ENCODE measurements at places on chromosomes 5 and 9.

DNA sequence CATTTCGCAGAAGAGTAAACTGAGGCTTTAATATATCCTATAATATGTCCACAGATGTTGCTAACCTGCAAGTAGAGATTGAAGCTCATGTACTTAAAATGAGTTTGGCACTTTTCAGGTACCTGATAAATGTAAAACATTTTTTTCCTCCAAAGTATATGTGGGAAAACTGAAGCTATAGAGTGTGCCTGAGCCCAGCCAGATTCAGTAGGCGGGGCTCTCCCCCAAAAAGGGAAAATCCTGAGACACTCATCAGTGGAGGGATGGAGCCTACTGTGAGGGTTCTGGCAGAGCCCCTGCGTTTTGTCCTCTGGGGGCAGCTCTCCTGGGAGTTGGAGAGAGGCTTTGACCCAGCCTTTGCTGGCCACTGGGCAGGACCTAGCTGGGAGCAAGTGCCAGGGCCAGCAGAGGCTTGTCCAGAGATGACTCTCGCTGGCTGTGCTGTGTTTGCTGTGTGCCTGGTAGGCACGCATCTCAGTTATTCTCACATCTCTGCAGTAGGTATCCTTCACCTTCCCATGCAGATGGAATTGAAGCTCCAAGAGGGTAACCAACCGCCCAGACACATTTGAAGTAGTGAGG, 81.1 kb upstream of the SPRY4 start:
- no peak for DNase-seq

DNA sequence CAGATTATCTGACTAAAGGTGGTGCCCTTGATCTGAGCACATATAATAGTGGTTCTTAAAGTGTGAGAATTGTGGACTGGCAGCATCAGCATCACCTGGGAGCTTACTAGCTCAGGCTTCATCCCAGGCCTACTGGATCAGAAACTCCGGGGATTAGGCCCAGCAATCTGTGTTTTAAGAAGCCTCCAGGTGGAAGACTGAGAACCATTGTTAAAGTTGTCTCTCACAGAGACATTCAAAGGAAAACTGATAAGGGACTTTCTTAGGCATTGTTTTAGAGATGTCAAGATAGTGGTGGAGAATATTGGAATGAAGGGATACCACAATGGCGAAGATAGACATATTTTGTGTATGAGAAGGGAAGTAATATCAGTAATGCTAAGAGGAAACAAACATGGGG, 59.5 kb downstream of the STX17 start:
- DNase-seq, result no peak

DNA sequence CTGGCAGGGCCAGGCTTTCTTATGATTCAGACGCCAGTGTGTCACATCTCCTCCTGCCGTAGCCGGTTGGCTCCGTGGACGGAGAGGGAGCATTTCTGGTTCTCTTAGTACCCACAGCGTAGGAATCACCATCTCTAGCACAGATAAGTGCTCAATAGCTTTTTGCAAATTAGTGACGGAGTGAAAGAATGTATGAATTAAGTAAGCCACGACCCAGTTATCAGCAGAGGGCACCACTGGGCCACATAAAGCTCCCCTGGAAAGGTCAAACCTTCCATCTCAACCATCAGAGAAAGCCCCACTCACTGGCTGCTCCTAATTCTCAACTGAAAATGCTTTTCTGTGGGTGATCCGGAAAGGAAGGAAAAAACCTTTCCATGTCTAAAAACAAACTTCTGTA, 317.0 kb upstream of the ADCY2 start:
- no peak for DNase-seq

DNA sequence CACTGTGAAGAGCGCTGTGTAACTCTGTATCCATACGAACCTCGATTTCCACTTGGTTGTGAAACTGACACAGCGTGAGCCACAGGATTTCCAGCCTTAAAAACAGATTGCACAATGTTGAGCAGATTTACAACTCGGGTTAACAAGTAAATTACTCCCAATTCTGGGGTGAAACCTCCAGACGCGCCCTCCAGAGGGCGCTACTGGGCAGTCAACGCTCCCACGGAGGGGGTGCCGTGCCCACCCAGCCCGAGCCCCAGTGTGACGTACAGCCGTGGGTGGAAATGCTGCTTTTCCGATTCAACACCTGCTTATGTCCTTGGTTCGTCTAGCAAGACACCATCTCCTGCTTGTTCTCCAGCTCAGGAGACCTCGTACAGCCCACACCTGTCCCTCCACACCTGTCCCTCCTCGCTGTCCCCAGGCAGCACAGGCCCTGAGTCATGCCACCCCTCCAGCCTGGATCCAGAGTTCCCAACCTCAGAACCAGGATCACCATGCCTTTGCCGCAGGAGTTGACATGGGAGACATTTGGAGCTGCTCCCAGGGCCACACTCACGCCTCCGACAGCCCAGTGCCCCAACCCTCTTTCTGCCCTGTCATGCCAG, 34.4 kb upstream of the SLC6A3 start:
- no peak for DNase-seq

GRCh38 chr5:169126481-169127021, 174.4 kb downstream of the SLIT3 start:
- DNase-seq, result no peak

GRCh38 chr5:68711293-68712200, 382.3 kb upstream of the SLC30A5 start:
- no peak for DNase-seq

DNA sequence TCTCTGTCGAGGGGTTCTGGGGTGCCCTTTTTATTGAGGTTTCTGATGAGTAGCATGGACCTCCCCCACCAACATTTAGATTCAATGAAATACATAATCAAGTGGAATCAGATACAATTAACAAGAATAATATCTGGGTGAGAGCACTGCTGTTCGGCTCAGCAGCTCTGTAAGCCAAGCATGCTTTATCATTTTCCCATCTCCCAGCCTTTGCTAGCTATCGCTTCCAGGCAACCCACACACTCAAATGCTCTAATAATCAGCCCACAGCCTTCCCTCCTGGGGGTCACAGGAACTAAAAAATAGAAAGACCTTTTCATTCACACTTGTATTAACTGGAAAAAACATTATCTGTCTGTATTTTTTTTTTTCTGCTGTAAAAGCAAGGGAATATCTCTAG, 8.9 kb downstream of the PLPPR1 start:
- DNase-seq, result no peak

DNA sequence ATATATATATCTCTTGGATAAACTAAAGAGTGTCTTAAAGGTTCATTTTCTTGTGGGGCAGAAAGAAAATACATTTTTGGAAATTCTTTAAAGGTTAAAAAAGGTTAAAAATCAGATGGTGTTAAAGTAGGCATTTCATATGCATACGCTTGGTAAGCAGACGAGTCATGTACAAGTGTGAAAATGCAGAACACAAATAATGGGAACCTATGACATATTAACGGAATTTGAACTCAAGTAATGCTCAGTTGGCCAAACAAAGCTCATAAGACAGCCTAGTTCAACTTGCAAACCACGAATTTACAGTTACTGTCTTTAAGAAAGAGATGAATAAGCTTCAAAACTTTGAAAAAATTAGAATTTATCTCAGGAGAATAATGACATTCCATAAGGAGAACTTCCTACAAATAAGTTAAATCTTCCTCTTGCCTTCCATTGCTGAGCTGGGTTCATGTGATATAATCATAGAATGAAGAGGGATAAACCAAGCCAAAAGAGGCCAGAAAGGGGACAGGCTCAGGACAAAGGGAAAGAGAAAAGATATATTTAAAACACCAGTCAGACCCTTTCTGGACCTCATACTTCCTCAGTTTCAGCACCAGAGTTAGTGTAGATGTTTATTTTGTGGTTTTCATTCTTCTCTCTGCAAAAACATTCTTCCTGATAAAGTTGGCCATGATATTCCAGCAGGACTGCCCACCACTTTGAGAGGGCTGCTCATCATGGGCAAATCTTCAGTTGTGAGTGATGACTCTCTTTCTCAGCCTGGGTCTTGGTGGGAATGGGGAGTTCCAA, 256.7 kb upstream of the CD180 start:
- no peak for DNase-seq

DNA sequence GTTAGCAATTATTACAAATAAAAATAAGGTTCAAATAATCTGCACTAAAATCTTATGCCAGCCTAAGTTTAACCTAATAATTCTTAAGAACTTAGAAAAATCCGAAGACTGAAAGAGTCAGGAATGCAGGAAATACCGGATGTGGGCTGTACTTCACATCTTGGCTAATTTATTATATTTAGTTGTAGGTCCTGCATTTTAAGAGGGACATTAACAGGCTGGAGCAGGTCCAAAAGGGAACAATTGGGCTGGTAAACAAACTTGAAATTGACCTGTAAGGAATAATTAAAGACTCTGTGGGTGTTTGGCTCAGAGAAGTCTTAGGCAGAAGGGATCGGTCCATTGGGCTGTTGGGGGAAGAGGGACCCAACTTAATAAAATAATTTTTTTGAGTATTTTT, 18.4 kb downstream of the GLRA1 start:
- DNase-seq, result no peak

- no peak for DNase-seq
Observed at GRCh38 chr9:105069696-105070095, 141.7 kb upstream of the ABCA1 start.

GRCh38 chr5:138898299-138898698, 23.2 kb upstream of the LRRTM2 start:
- DNase-seq, result no peak

DNA sequence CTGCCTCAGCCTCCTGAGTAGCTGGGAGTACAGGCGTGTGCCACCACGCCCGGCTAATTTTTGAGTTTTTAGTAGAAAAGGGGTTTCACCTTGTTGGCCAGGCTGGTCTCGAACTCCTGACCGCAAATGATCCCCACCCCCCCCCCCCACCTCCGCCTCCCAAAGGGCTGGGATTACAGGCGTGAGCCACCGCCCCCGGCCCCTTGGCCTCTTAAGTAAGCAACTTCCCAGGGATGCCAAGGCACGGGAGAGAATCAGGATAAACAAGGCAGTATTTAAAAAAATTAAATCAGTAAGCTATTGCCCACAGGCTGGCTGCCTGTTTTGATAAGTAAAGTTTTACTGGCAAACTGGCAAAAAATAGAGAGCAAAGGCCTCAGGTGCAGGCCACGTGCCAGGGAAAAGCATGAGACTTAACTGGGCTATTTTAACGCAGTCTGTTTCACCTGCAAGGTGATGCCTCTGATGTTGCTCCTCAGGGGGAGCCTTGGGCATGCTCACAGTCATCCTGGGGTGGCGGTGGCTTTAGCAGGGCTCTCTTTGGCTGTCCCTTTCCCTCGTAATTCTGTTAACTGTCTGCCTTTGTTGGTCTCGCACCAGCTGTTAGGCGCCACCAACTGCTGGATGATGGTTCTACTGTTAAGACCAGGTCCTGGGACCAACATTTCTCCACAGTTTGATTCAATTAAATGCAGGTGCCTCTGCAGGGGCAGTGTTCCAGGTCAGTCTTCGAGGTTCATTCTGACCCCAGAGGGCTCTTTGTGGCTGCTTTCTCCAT, 19.4 kb upstream of the RNF130 start:
- DNase-seq, result no peak

DNA sequence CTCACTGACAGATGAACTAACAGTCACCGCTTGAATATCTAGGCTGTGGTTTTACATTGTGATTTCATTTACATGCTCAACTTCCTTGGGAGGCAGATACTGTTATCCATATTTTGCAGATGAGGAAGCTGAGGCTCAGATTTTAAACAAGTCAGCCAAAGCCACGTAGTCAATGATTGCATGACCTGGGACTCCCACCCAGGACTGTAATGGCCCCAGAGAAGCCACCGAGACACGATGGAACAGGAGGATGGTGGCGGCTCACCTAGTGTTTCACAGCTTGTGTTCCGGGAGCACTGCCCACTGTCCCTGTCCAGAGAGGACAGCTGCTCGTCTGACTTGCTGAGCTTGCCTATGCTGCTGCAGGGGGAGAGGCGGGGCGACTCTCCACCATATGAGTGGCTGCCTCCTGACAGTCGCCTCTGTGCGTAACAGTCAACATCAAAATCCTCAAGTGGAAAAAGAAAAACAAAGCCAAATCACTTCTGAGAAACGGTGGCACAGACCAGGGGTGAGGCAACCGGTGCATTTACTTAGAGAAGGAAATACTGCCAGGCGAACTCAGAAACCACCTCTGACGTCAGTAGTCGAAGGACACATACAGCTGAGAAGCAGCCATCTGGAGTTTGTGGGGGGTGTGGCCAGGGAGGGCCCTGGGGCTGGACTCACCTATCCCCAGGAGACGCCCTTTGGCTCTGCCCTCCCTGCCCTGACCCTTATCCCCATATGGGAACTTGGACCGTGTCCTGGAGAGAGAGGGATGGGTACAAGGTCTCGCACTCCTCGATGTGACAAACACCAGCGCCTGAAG, 82.5 kb downstream of the PRRT1B start:
- peak; percentile 46 for DNase-seq

DNA sequence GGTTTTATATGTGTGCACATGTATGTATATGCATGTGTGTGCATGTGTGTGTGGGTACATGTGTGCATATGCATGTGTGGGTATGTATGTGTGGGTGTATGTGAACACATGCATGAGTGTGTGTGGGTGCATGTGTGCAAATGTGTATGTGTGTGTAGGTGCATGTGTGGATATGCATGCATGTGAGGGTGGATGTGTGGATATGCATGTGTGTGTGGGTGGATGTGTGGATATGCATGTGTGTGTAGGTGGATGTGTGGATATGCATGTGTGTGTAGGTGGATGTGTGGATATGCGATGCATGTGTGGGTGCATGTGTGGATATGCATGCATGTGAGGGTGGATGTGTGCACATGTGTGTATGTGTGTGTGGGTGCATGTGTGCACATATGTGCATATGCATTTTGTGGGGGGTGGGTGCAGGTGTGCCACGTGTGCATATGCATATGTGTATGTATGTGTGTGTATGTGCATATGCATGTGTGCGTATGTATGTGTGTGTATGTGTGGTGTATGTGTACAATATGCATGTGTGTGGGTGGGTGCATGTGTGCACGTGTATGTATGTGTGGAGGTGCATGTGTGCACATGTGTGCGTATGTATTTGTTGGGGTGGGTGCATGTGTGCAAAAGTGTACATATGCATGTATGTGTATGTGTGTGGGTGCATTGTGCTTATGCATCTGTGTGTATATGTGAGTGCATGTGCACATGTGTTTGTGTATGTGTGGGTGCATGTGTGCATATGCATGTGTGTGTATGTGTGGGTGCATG, 144.2 kb downstream of the GAS1 start:
- DNase-seq, result no peak

DNA sequence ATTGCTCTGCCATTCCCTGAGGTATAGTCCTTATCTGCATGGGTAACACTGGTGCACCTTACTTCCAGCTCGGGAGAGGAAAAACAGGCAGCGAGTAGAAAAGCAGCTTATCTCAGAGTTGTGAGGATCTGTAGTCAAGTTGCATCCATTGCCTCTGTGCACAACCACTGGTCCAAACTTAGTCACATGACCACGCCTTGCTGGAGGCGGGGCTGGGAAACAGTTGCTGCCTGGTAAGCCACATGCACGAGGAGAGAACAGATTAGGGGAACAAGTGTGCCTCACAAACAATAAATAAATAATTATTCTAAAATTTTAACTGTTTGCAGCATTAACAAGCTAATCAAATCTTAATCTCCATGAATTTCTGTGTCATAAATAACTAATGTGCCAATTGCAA, 18.6 kb downstream of the ZNF622 start:
- no peak for DNase-seq

Measured in AG04450 (cell line).